ENCODE measurements at places on chromosomes 2 and 18.

DNA sequence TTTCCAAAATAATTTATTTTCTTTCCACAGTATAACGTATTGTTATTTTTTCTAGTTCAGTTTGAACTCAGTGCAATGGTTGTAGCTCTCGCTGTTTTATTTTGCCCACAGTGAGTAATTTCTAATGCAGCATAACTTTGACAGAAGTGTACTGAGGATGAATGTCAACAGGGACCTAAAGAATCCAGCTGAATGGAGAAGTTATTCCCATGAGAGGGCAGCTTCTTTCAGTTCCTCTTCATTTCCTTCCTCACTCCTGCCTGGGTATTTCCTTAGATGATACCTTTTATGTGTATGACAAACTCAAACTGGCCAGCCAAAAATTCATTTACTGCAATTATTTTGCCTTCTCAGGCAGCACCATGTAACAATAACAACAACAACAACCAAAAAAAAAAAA is 1223.1 kb upstream of the ZEB2 start:
- DNase-seq: no peak

- DNase-seq: no peak
Measured at GRCh38 chr2:120453635-120453998, 107.7 kb downstream of the INHBB start.

DNA sequence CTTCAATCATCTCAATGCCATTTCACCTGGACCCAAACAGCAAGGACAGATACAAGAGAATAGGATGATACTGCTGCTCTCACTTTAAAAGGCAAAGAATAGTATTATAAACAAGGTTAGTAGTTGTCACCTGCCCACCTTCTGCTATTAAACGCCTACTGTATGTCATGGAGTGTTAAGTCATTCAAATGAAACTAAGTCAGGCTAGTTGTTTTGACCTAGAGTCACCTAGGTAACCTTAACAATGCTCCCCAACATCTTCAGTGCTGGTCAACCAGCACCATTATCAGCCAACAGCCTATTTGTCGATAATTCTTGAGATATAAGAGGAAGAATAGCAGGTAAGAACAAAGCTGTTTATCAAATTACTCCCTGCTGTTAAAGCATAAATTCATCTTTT is 39.2 kb downstream of the TRIP12 start:
- no peak for DNase-seq

DNA sequence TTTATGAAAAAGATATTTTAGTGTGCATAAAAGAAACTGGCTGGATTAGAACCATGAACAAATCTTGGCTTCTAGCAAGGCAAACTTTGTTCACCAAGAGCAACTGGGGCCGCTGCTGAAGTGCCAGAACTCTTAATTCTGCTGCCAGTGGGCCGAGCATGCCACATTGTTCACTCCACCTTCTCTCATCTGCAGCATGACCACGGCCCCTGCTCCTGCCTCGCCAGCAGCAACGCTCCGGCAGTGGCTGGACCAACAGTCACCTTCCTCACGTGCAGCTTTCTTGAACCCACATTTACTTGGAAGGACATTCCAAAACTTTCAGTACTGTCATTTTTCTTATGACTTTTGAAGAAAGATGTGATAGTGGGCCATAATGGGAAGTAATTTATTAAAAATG is 213.8 kb downstream of the PIEZO2 start:
- no peak for DNase-seq

DNA sequence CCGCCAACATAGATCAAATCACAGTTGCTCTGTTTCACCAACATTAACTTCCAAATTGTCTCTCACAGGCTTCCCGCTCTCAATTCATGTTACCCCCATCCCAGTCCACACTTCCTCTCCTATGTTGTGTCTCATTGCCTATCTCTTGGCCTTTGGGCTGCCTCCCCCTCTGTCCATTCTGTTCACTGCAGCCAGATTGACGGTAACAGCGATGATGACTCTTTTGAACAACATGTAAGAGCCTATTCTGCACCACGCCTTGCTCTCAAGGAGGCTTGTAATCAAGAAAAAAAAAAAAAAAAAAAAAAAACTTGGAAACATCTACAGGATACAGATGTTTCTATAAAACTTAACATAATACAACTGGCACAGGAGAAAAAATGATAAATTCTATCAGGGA is 77.3 kb upstream of the RMDN2 start:
- no peak for DNase-seq

DNA sequence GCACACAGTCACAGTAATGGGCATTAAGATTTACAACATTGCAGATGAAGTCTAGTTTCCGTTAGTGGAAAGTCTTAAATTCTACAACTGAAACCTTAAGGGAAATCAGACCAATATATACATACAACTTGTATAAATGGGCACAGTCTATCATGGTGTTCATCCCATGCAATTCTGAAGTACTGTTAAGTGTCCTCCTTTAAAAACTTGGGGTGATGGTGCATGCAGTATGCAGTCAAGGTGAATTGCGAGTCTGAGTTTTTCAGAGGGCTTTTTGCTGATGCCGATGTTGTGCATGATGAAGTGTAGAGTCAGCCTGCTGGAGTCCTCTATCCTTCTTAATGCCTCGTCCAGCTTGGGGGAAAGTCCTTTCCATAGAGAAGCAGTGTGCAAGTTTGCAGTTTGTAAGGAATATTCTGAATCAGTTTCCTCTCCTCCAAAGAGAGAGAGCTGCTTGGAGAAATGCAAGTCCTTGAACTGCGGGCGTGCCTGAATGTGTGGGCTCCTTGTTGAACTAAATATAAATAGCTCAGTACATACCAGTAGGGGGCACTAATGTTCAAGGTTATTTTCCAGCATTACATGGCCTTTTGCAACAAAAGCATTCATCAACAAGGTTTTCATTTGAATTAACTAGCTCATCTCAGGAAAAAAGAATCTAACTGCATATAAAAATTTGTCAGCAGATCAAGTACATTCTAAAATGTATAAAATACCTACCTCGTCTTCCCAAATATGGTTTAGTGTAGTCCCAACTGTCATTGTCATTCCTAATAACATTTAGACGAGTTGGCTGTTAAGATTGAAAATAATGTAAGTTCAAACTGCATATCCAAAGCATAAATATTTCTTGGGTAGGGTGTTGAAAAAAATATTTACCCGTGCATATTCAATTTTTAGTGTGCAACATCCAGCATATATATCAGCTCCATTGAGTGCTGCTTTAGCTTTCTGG is 21.3 kb downstream of the HNRNPLL start:
- DNase-seq: peak; percentile 33

GRCh38 chr18:3069671-3070433 is 56.9 kb upstream of the LPIN2 start:
- no peak for DNase-seq

DNA sequence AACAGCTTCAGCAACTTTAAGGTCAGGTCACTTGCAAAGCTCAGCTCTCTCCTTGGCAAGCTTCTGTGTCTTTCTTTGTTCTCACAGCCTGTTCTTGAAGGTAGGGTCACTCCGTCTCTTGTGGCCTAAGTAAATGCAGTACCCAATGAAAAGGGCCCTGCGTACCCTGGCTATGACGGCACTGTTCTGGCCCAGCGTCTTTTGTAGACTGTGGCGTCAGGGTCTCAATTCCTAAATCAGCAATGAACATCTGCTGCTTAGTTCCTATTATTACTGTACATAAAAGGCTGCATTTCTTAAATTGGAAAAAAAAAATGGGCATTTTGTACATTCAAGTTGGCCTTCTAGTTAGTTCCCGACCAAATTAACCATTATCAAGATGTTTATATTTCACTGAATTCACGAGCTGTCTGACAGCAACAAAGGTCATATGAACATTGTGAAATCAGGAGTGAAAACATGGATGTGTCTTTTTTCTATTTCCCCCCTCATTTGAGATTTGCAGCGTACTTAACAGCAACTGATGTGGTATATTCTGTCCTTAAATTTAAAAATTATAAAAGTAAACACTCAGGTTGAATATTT is 17.0 kb upstream of the MTCL1 start:
- DNase-seq: no peak

GRCh38 chr2:105809097-105809473 is 64.4 kb downstream of the NCK2 start:
- DNase-seq: no peak

DNA sequence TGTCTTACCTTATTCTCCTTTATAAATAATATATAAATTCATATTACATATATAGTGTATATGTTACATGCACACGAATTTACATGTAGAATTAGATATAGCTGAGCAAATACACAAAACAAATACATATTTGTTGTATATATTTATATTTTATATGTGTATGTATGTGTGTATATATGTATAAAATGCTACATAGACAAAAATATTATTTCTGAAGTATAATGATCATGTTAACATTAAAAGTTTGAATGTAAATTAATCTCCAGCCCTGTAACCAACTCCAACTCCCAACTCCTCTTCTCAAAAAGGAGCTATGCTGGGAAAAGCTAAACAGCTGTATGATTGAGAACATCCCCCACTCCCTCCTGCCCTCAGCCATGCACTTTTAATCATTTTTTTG is 42.7 kb upstream of the RND3 start:
- DNase-seq: no peak

DNA sequence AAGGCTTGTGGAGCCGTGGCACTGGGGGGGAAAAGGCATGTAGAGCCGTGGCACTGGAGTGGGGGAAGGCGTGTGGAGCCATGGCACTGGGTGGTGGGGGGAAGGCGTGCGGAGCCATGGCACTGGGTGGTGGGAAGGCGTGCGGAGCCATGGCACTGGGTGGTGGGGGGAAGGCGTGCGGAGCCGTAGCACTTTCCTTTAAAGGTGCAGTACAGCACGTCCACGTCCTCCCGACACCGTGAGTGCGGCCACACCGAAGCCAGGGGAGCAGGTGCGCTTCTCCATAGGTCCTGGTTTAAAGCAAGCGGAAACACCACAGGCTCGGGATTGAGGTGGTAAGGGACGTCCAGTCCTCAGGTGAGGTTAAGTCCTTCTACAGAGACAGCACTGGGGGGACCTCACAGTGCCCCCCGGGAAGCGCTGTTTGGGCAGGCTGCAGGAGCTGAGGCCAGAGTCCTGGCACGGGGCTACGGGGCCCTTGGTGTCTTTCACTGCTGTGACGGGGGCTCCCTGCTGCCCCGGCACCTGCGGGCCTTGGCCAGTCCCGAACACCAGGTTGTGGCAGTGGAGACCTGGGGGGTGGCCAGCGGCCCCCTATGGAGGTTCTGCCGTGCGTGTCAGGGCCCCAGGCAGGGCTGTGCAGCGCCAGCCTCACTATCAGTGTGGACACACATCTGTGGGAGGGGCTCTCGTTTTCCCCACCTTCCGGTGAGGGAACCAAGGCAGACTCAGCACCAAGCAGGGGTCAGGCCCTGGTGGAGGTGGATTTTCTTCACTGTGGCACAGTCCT is 93.0 kb upstream of the CTDP1 start:
- no peak for DNase-seq

DNA sequence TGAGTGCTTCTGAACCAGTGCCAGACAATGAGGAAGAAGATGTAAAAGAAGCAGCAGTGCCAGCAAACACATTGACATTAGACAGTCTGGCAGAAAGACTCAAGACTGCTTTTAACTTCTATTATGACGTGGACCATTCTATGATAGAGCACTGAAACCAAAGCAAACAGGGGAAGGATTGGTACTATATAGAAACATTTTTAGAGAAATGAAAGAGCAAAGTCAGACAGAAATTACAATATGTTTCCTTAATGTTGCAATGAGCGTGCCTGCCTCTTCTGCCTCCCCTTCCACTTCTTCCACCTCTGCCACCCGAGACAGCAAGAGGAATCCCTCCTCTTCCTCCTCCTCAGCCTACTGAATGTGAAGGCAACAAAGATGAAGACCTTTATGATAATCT is 39.7 kb downstream of the DHX57 start:
- DNase-seq: no peak

DNA sequence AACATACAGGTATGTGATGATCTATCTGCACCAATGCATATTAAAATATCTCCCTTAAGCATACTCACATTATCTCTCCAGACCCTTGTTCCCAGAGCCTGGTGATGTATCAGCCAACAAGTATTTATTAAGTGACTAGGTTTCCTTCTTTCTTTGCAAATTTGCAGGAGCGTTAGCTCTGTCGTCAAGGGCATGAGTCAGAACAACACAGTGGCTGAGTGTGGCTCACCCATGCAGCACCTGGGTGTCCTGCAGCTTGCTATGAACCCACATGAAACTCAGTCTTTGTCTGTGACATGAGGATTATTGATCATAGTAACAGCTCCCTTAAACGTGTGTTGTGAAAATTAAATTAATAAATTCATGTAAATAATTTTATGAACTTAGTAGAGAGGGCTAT is 96.6 kb downstream of the PIEZO2 start:
- DNase-seq: no peak

DNA sequence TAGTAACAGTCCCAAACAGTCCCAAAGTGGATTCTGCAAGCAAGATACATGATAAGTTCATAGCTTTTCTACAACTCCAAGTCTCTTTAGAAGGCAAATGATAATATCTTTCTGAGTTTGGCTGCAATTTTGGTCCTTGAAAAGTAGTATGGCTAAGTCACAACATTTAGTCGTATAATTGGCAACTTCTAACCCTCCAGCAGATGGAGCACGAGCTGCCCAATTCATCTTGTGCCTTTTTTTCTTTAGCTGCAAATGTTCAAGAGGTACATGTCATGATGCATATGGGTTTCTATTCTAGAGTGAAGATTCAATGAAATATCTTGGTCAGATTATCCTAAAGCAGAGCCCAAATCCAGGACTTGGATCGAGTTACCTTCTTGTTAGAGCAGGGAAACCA is 127.0 kb upstream of the KLHL14 start:
- no peak for DNase-seq

DNA sequence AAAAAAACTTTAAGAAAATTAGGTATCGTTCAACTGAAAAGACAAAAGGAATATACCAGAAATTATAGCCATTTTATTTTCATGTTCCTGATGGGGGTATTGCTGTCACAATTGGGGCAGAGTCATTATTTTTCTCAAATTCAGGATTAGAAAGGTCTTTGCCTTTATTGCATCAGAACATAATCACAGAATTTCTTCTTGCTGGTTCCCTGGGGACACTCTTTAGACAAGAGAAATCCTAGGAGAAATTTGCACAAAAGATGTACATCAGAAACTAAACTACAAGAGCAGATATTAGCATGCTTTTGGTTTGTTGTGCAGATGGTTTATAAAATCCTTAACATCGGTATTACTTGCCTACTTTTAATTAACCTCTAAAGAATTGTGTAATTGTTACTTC is 103.2 kb downstream of the NCOA1 start:
- DNase-seq: no peak

DNA sequence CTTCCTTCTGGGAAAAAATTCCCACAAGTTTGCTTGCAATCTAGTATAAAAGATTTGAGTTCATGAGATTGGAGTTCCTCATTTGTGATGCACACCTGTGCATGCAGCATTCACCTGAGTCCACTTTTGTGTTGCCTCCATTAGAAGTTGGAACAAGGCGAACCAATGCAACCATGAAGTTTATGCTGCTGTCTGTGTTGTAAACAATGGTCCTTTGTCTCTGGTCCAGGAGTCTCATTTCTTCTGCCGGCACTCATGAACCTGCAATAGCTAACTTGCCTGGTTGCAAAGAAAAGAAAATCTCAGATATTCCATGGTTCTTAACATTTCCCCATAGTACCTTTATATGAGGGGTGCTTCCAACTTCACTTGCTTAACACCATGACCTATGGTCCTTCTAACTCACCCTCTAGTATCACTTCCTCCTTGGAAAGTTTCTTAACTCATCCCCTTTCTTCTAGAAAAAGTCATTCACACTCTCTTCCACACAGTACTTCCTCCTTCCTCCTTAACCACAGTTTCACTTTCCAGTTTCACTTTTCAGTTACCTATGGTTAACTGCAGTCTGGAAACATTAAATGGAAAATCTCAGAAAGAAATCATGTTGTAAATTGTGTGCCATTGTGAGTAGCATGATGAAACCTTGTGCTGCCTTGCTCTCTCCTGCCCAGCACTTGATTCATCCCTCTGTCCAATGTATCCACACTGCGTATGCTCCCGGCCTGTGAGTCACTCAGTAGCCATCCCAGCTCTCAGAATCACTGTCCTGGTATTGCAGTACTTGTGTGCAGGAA is 128.8 kb upstream of the TRIB2 start:
- no peak for DNase-seq
